Cardiac muscle cell (in vitro differentiated cells and primary cell): ENCODE measurements at places on chromosomes 7 and 10. TPM values are rescaled to one million over a fixed set of nuclear protein-coding genes. Genes with fewer than 3 reads are reported as not detected.

GRCh38 chr10:103769176-103769575 lies 86.2 kb downstream of the SH3PXD2A start:
- no peak for DNase-seq

DNA sequence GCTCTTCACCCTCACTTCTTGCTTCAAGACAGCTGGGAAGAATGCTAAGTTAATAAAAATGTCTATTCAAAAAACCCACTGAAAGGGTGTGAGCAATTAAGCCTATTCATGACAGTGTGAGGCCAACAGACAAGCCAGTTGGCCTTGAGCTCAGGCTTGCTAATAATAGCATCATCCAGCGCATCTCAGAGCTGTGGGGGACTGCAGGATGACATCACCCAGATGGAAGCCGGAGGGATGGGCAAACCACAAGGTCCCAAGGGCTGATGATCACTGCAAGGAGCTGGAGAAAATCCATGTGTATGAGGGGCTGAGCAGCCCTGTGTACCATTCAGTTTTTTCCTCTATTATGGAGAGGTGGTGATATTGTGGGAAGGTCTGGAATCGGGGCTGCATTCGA lies 770.4 kb downstream of the TNS3 start:
- DNase-seq, result peak; percentile 86

- DNase-seq, result peak; percentile 74
Measured at GRCh38 chr10:45249978-45250693, 65.3 kb downstream of the OR13A1 start.

GRCh38 chr10:18020523-18020922 lies 68.8 kb downstream of the SLC39A12 start:
- no peak for DNase-seq

DNA sequence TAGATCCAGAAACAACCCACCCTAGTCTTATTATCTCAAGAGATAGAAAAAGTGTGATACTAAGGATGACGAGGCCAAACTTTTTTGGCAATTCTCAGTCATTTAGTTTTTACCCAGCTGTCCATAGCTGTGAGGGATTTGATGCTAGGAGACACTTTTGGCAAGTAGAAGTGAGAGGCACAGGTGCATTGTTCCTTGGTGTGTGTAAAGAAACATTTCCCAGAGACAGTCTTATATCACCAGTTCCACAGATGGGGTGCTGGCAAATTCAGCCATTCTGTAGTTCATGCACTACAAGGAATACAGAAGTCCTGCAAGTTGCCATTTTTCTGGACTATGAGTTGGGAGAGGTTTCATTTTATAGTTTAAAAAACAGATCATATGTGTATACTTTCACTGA lies 403.3 kb upstream of the GHITM start:
- no peak for DNase-seq

- DNase-seq, result no peak
Measured at GRCh38 chr7:48053736-48054135, 18.4 kb downstream of the C7orf57 start.

GRCh38 chr7:42400211-42400772 lies 163.3 kb upstream of the GLI3 start:
- DNase-seq, result no peak

- no peak for DNase-seq
Measured at GRCh38 chr7:3386423-3387190, 85.6 kb downstream of the SDK1 start.

- no peak for DNase-seq
Measured at GRCh38 chr7:104951546-104951945, 62.5 kb upstream of the KMT2E start.

GRCh38 chr10:101091546-101092290 lies 29.9 kb downstream of the KAZALD1 start:
- DNase-seq, result no peak

GRCh38 chr7:154387252-154387651 lies 335.1 kb downstream of the DPP6 start:
- no peak for DNase-seq

GRCh38 chr7:97971120-97971989 lies 18.6 kb downstream of the OCM2 start:
- DNase-seq, result peak; percentile 25

DNA sequence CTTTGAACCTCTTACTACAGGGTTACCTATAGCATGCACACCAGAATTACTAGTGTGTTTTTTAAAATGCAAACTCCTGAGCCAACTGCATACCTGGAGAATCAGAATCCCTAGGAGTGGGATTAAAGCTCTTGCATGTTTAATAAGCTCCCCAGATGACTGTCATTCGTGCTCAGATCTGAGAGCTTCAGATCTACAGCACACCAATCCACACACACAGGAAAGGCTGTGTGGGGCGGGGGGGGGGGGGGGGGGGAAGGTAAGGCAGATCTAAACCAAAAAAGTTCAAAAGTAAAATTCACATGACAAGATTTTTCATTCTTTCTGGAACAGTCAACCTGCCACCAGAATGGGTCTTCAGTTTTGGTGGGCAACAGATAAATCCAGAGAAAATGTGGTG lies 5.5 kb downstream of the FAM3C start:
- no peak for DNase-seq

DNA sequence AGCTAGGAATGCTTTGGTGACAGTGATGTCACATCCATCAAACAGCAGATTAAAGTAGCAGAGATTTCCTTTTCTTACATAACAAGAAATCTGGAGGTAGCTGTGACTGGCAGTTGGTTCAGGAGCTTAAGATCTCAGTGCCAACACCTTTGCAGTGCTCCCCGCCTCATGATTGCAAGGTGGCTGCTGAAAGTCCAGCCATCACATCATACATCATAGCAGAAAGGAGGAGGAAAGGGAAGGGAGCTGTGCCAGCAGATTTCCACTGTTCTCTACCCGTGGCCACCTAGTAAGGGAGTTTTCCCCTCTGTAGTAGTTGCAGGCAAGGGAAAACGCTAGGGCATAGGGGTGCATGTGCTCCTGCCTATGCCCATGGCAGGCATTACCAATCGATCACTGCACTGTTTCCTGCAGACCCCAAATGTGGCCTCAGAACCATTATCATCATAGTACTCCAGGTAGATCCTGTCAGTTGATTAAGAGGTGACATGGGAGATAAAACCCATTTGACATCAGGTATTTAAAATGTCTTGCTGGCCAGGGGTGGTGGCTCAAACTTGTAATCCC lies 57.9 kb upstream of the GTF2IRD1 start:
- DNase-seq, result no peak

- DNase-seq, result no peak
Measured at GRCh38 chr7:36972140-36972518, 247.8 kb upstream of the AOAH start.

GRCh38 chr7:46908770-46909169 lies 673.1 kb downstream of the TNS3 start:
- peak; percentile 91 for DNase-seq

- no peak for DNase-seq
Measured at GRCh38 chr10:113320211-113320610, 232.6 kb upstream of the HABP2 start.

DNA sequence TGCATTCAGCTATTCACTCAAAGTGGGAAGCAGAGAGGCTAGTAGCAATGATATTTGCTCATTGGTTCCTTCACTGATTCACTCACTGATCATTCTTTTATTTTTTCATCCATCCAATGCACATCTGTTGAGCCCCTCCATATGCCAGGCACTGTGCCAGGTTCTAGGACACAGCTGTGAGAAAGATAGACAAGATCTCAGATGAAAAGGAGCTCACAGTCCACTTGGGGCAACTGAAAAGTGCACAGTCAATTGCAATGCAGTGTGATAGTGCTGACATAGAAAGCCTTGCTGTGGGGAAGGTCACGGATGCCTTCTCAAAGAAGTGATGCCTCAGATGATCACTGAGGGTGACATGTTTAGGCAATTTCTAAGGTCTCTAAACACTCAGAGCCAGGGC lies 262.3 kb downstream of the PTEN start:
- DNase-seq, result no peak

DNA sequence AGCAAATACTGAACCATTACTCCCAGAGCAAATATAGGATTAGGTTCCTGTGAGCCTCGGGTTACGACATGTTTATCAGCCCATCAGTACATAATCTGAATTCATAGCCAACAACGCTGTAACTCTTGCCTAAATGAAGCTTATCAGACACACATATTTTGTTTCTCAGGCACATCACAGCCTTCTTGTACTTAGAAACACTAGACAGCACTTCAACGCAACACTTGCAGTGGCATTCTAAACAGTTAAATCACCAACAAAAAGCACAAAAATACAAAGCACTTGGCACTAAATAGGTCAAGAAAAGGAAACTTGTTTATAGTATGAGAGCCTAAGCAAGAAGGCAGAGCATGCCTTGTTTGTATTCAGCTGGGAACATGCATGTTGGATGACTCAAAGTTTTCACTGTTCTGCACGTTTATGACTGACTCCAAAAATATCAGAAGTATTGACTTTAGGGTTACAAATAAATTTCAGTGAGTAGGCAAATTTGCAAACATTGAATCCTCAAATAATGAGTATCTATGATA lies 75.0 kb downstream of the VPS50 start:
- DNase-seq, result no peak

- no peak for DNase-seq
Measured at GRCh38 chr10:119177708-119178371, 772 bp downstream of the PRDX3 start.

DNA sequence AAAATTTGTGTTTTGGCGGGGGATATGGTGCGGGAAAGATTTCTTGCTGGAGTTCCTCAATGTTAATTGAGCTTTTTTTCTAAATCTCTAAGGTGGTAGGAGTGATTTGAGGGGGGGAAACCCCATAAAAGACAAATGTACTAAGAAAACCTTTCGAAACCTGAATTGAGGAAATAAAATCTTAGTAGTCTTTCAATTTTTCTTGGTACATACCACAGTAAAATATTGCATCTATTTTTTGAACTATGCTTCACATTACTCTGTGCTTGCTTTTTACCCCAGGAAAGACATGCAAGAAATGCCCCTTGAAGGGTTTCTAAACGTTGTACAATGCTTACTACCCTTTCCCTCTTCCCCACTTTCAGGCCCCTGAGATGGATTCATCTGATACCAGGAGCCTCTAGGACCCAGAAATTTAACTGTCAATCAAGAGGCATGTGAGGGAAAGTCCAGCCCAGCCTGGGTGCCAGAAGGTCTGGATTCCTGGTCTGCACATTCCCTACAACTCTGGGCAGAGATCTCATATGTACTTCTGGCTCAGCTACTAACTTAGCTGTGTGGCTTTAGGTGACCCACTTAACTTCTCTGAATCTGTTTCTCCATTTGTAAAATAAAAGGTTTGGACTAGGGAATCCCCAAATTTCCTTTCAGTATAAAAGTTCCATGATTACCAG lies 5.8 kb upstream of the PDCD4 start:
- DNase-seq, result no peak

DNA sequence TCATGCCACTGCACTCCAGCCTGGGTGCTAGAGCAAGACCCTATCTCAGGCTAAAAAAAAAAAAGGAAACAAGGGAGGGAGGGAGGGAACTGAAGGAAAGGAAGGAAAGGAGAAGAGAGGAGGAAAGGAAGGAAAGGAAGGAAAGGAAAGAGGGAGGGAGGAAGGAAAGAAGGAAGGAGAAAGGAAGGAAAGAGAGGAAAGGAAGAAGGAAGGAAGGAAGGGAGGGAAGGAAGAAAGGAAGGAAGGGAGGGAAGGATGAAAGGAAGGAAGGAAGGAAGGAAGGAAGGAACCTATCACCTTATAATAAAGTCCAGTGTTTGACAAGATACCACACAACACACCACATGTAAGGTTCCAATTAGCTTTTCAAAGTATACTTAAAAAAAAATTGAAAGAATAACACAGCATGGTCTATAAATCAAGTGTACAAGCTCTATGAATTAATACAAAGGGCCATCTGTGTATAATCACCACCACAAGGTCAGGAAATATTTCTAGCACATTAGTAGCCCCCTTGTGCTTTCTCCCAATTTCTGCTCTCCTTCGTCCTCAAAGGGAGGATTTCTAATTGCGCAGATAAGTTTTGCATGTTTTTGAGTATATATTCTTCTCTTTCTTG lies 26.4 kb downstream of the RNF216 start:
- DNase-seq, result no peak

- no peak for DNase-seq
Measured at GRCh38 chr10:59959504-59960018, 53.2 kb upstream of the CCDC6 start.

Gene SPDYE6
- 0.18 TPM in 1 of 2 replicates, not detected in the other for total RNA-seq

Gene GDF10
- 3.2 and 4.0 TPM in 2 replicates for total RNA-seq

Gene LIPJ
- 0.11 TPM in 1 of 2 replicates, not detected in the other for total RNA-seq

Gene SNCG
- total RNA-seq, result 3.0 and 7.9 TPM in 2 replicates

Gene CAMK2B
- total RNA-seq, result 7.7 and 8.4 TPM in 2 replicates

Gene LBX1
- not detected in 2 replicates for total RNA-seq

Gene TAS2R41
- not detected in 2 replicates for total RNA-seq

Gene IGFBP3
- total RNA-seq, result 19.1 and 32.8 TPM in 2 replicates

Gene WIPF3
- total RNA-seq, result 1.3 and 2.8 TPM in 2 replicates

Gene C7orf33
- not detected in 2 replicates for total RNA-seq

Gene RBP4
- not detected in 2 replicates for total RNA-seq

Gene AKR1B15
- 0.21 and 1.6 TPM in 2 replicates for total RNA-seq

Gene TLX1
- total RNA-seq, result 2.2 and 2.9 TPM in 2 replicates

Gene EXOC4
- 29.4 and 46.0 TPM in 2 replicates for total RNA-seq

Gene SPDYE11
- total RNA-seq, result not detected in 2 replicates
